ENCODE measurements at places on chromosomes 12 and 14. TPM values are rescaled to one million over a fixed set of nuclear protein-coding genes. Genes with fewer than 3 reads are reported as not detected.

ACYP1 gene
- polyA plus RNA-seq: 14.3 TPM

LMO3 gene
- polyA plus RNA-seq: 2.0 TPM

PPFIA2 gene
- 0.20 TPM for polyA plus RNA-seq

OTX2 gene
- polyA plus RNA-seq: not detected

SRP54 gene
- 58.8 TPM for polyA plus RNA-seq

RAB35 gene
- polyA plus RNA-seq: 64.9 TPM

IFNG-AS1 gene
- not detected for polyA plus RNA-seq

SLCO1A2 gene
- not detected for polyA plus RNA-seq

SRSF5 gene
- 203 TPM for polyA plus RNA-seq

CMA1 gene
- not detected for polyA plus RNA-seq

GRIP1 gene
- polyA plus RNA-seq: not detected

GRCh38 chr12:11916771-11917170 is 154.0 kb upstream of the BCL2L14 start:
- no peak for DNase-seq

DNA sequence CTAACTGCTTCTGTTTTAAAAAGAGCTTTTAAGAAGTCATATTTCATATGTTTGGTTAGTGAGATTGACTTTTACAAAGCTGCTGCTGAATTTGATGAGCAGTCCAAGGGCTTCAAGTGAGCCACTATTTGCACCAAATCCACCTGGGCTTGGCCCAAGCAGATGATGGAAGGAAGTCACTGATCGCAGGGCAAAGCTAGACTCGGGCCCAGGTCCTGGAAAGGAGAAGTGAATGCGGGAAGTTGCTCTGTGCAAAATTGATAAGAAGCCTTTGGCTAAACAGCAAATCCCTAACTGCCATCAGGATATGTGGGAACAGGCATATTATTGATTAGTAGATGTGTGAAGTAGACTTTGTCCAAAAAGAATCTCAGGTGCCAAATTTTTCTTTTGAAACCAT is 30.5 kb downstream of the PLXNC1 start:
- DNase-seq: no peak

DNA sequence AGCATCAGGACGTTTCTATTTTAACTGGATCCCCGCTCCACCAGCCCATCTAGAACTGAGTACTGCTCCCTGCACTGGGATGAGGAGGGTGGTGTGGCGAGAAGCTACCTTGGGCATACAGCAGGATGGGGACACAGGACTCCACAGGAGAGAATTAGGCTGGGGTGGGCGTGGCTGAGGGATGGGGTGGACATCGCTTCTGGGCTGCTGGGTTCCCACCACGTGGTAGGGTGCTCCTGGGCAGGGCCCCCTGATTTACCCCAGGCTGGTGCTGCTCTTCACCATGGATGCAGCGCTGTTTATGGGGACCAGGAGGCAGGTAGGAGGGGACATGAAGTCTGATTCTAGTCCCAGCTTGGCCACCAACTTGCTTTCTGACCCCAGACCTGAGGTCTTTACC is 41.9 kb downstream of the VDR start:
- DNase-seq: no peak

- DNase-seq: no peak
These were observed 140.8 kb downstream of the DAD1 start for GRCh38 chr14:22448035-22448904.

DNA sequence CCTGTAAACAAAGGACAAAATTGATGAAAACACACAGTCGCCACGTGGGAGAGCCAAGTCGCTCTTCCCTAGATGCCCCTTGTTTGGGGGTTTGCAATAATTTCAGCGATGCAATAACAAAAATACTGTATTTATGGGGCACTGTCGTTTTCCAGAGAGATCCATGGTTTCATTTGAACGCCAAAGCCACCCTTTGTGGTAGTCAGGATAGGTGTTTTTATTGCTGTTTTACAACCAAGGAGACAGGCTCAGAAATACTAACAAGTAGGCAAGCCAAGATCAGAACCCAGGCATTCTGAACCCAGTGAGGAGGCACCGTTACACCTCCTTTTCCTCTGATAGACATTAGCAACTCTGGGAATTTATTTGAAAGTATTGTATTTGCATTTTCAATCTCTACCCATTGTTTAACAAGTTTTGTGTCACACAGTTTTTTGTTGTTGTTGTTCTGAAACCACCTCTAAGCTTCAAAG is 831 bp upstream of the BTBD7 start:
- DNase-seq: no peak

- DNase-seq: no peak
These were observed 5.2 kb upstream of the LMO3 start for GRCh38 chr12:16611146-16611545.

GRCh38 chr12:125395583-125396215 is 330.5 kb downstream of the AACS start:
- no peak for DNase-seq

DNA sequence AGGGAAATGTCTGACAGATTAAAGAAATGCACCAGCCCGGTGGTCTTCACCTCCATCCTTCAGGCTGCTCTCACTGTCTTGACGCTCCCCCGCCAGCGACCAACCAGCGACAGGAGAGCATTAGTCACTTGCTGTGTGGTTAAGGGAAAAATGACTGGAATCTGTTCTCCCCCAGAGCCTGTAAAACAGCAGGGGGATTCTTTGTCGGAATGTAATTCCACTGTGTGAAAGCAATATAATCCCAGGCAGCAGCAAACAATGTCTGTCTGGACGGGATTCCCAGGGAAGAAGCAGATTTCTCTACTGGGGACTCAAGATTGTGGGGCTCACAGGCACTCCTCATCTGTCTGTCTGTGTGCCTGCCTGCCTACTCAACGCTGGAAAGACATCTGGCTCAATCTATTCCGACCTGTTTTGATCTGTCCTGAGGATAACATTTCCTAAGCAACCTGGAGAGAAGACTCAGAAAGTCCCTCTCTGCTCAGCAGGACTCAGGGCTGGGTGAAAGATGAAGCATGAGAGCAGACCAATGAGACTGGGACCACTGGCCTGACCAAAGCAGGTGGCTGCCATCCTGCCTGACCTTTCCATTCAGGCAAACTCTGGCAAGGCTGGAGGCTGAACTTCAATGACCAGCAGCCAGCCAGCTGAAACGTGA is 54.6 kb downstream of the NUAK1 start:
- DNase-seq: no peak

DNA sequence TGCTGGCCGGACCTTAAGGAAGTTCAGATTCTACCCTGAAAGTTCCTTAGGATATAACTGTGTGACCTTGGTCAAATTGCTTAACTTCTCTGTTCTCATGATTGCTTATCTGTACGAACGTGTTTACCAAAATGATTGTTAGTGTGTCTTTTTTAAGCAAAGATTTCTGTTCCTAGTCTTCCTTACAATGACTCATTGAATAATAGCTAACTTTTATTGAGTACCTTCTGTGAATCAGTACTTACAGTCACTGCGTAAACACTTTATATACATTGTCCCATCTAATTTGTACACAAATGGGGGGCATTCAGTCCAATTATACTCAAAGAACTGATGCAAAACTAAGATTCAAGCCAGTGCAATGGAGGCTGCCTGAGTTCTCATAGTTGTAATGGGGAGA is 4.2 kb upstream of the TMEM30B start:
- DNase-seq: no peak

DNA sequence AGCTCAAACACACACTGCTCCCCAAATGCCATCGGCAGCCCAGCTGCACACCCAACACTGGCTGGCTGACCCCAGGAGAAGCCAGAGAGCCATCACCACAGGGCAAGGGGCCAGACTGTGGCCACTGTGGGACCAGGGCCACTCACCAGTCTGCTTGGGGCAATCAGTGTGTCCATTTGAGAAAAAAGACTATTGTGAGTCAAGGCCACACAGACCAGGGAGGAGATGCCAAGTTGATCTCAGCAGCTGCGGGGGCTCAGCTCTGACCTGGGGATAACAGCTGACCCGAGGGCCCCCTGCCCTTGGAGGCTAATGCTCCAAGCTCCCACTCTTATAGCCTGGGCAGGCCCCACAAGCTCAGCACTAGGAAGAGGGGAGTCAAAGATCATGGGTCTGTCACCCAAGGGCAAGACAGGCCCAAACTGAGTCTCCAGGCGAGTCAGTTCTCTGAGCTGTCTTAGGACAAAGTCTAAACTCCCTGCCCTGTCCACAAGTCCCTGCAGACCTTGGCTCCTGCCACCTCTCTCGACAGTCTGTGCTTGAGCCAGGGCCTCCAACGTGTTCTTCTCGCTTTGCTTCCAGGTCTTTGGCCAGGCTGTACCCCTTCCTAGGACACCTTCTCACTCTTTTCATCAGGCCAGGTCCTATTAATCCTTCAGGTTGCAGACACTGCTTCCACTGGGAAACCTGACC is 30.1 kb upstream of the PNMA1 start:
- DNase-seq: no peak

GRCh38 chr12:88035907-88036289 is 6.7 kb upstream of the C12orf50 start:
- DNase-seq: no peak

GRCh38 chr12:93109551-93110203 is 180.6 kb upstream of the EEA1 start:
- DNase-seq: no peak

DNA sequence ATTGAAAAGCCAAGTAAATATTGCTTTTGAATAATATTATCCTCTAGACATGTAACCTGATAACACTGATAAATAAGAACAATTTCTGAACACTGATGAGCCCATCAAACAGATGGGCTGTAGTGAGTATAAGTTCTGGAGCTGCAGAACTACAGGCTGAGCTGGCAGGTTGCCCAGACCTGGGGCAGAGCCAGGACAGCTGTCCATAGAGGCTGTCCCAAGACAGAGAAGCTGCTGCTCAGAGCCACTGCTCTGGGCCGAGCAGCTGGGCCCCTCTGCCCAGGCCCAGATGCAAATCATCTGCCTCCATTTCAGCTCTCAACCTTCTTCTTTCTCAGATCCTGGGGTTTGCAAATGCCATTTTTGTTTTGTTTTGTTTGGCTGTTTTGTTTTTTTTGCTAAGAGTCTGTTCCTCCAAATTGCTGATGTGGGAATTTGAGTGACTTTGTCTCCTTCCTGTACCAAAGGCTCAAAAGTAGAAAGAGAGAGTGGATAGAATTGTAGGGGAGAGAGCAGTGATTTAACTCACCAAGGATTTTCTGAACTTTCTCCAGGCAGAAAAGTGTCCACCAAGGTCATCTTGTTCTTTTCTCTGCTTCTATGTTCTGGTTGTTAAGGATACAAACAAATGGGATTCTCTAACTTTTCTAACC is 4.0 kb upstream of the TESPA1 start:
- no peak for DNase-seq

GRCh38 chr12:73514672-73515071 is 1023.0 kb upstream of the ATXN7L3B start:
- no peak for DNase-seq

DNA sequence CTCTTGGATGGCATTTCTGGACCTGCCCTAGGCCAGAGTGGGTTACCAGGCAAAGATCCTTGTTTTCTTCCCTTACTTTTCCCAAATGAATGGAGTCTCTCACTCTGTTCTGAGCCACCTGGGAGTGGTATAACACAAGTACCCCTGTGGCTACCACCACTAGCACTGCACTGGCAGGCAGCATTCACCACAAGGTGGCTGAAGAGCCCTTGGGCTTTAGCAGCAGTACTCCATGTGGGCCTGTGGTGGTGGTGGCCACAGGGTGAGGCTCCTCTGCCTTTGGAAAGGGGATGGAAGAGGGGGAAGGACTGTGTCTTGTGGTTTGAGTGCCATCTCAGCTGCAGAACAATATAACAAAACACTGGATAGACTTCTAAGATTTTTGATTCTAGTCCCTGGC is 38.1 kb upstream of the LMNTD1 start:
- DNase-seq: no peak

GRCh38 chr12:43858096-43858495 is 22.2 kb downstream of the TMEM117 start:
- DNase-seq: no peak

DNA sequence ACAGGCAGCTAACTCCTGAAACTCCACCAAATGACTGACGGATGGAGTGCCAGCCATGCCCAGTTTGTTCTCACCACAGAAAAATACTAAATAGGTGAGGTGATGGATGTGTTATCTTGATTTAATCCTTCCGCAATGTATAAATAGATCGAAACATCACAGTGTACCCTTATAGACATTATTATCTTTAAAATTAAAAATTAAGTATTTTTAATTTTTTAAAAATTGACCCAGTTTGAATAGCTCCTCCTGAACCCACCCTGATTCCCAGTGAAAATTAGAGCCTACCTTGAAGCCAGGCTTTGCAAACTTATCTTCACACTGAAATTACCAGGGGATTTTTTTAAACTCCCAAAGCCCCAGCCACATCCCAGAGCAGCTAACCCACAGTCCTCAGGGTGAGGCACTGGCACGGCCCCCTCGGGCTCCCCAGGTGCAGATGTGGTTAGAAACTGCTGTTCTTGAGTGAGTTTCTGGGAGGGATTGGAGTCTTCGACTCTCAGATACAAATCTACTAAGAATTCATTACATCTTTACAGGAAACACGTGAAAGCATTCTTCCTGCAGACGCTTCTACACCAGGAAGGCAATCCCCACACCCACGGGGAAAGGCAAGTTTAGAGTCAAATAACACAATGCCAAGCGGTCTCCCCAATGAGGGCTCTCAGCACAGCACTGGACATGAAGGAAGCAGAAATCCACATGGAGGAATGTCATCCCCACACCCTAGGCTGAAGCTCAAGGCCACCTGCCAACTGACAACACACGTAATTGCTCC is 126.4 kb downstream of the RIMBP2 start:
- no peak for DNase-seq

DNA sequence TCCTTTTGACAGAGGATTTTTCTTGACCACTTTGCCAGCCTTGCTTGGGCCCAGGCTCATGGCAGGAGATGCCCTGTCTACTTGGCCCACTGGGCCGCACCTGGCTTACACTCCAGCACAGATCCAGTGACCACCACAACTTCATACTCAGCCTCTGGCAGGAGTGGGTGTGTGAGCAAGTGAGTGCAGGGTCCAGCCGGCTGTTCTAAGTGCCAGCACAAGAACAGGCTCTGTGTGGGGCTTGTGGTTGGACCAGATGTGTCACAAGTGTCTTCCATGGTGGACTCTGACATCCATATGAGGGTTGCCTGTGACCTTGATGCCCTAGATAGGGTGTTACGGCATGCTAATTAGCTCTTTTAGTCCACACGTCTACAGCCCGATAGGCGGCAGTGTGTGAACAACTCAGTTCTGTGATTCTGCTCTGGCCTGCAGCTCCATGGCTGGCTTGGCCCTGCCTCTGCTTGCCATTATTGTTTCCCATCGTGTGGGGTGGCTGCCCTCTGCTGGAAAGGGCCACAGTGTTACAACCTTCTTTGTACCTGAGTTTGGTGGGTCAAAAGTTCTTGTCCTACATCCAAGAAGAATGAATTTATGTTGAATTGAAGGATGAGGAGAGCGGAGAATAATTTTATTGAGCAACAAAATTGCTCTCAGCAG is 1089.1 kb downstream of the SLC6A15 start:
- DNase-seq: no peak

DNA sequence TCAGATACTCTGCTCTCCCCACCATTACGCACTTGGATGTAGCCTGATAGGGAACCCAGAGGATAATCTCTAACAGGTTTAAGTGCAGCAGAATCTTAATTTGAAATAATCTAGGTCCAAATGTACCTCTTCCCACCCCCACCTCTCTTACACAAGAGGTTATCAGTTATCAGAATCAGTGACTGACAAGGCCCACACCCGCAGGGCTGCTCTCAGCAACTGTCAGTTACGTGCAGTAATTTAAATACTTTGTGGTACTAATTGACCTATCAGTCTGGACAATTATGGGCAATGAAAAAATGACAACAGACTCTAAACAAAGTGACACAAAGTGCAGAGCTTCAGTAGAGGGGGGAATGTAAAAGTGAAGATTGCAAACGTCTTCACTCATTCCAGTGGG is 74.0 kb downstream of the CLIP1 start:
- no peak for DNase-seq

Measured in AG04450 (cell line).